GM04504 (cell line): ENCODE measurements at places on chromosomes 4 and X.

DNA sequence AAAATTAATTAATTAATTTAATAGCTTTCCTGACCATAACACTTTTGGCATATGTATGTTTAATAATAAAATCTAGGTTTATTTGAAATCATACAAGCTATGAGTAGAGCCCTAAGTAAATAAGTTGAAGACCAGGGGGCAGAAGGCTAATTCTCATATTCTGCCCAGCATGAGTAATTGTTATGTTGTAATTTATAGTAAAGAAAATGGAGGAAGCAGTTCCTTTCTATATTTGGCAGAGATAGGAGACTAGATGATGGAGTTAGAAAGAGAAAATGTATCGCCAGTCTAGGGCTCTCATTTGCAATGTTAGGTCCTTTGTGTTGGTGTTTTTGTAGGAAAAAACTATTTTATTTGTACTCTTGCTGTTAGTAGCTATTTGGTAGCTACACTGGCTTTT, 89.1 kb downstream of the FNIP2 start:
- no peak for DNase-seq

DNA sequence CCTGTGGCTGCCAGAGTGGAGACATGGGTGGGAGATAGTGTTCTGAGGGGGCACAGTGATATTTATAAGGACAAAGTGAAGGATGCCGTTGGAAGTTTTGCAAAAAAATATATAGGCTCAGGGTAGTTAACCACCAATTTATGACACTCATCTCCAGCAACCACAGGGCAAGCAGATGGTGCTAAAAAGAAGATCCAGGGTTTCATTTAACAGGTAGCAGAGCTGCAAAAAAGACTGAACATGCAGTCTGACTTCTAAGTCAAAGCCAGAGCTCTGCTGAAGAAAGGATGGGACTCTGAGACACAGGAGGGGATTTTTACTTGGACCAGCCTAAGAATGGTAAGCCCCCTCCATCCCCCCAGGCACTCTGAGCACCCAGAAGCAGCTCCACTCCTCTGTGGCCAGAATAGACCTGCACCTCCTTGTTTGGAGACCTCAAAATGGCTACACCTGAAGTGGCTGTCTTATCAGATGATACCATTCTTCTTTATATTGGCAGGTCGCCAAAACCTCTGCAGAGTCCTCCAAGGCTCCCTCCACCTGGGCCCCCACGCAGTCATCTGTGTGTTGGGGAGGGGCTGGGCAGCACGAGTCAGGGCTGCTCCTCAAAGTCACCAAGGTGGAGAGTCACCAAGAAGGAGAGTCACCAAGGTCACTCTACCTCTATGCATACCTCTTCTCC, 161.4 kb upstream of the FAM9B start:
- no peak for DNase-seq

GRCh38 chr4:32824336-32824735, 2104.2 kb downstream of the PCDH7 start:
- DNase-seq = no peak

- DNase-seq = no peak
Observed at GRCh38 chr4:40829586-40829985, 79.8 kb downstream of the NSUN7 start.

- DNase-seq = no peak
Observed at GRCh38 chr4:11074581-11075241, 354.0 kb downstream of the HS3ST1 start.

GRCh38 chr4:137393044-137393443, 139.2 kb downstream of the PCDH18 start:
- DNase-seq = no peak
